ENCODE measurements at places on chromosomes 4 and X. TPM values are rescaled to one million over a fixed set of nuclear protein-coding genes. Genes with fewer than 3 reads are reported as not detected.

ADGRG4 gene
- 0.16 TPM for total RNA-seq

BTK gene
- not detected for total RNA-seq

RAB41 gene
- not detected for total RNA-seq

CCKAR gene
- not detected for total RNA-seq

ENPEP gene
- 0.94 TPM for total RNA-seq

ARHGAP6 gene
- 4.2 TPM for total RNA-seq

CFAP99 gene
- total RNA-seq: not detected

ESX1 gene
- total RNA-seq: not detected

Data from osteocyte (in vitro differentiated cells).